Lung (tissue), 17 donors: ENCODE measurements at places on chromosomes 7 and 10. TPM values are rescaled to one million over a fixed set of nuclear protein-coding genes. Genes with fewer than 3 reads are reported as not detected.

Gene FAM180A
- total RNA-seq = 2.1 TPM

DNA sequence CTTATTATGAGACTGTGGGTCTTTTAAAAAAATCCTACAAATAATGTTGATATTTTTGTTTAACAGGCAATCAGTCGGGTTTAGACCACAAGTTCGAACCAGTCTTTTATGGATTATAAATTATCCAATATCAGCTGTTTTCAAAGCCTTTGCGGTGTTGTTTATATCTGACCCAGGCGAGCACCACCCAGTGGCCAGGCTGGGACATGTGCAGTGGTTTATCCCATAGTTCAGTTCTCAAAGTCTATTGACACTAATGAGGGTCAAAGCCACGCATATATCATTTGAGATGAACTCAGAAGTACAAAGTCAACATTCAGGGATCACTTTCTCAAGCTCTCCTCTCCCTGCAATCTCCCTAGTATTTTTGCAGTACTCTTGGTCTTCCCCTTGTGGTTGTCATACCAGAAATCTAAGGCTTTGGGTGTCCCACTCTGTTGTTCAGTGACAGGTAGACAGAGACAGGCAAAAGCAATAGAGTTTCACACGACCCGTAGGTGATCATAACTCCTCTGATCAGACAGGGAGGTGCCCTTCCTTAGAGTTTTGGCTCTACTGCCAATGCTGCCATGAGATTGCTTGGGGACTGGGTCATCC is 117.4 kb upstream of the POM121L12 start:
- no peaks in the 10 kb centered on the region for H3K4me1 ChIP-seq
- no peak overlapping the region for H3K4me3 ChIP-seq
- no peaks in the 10 kb centered on the region for H3K36me3 ChIP-seq
- H3K27ac ChIP-seq = no peak overlapping the region
- no peaks in the 10 kb centered on the region for H3K27me3 ChIP-seq

GRCh38 chr7:66571568-66571967 is 57.1 kb upstream of the KCTD7 start:
- H3K27me3 ChIP-seq = no peaks in the 10 kb centered on the region
- no peak for DNase-seq
- H3K36me3 ChIP-seq = peaks cover 25% of the 10 kb centered on the region
- no peak overlapping the region for H3K4me3 ChIP-seq

- H3K27ac ChIP-seq = no peak overlapping the region
- no peak overlapping the region for H3K4me3 ChIP-seq
- H3K4me1 ChIP-seq = peaks cover 18% of the 10 kb centered on the region
Measured at GRCh38 chr7:37352251-37352880, 96.3 kb downstream of the ELMO1 start.

DNA sequence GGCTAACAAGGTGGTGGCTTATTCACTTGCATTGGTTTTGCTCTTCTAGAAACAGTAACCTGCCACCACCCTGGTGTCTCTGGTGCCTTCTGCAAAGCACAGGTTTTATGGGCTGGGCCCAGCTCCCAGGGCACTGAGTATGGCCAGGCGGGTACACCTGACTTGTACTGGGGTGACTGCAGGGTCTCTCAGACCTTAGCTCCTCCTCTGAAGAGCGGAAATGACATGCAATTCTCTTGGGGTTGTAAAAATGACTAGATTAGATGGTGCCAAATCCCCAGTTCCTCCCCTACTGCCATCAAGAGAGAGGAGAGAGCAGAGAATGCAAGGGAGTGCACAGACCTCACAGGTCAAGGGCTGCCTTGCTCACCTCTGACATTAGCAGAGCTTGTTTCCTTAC is 14.7 kb downstream of the ESYT2 start:
- DNase-seq = no peak
- no peaks in the 10 kb centered on the region for H3K27me3 ChIP-seq
- H3K36me3 ChIP-seq = no peaks in the 10 kb centered on the region

DNA sequence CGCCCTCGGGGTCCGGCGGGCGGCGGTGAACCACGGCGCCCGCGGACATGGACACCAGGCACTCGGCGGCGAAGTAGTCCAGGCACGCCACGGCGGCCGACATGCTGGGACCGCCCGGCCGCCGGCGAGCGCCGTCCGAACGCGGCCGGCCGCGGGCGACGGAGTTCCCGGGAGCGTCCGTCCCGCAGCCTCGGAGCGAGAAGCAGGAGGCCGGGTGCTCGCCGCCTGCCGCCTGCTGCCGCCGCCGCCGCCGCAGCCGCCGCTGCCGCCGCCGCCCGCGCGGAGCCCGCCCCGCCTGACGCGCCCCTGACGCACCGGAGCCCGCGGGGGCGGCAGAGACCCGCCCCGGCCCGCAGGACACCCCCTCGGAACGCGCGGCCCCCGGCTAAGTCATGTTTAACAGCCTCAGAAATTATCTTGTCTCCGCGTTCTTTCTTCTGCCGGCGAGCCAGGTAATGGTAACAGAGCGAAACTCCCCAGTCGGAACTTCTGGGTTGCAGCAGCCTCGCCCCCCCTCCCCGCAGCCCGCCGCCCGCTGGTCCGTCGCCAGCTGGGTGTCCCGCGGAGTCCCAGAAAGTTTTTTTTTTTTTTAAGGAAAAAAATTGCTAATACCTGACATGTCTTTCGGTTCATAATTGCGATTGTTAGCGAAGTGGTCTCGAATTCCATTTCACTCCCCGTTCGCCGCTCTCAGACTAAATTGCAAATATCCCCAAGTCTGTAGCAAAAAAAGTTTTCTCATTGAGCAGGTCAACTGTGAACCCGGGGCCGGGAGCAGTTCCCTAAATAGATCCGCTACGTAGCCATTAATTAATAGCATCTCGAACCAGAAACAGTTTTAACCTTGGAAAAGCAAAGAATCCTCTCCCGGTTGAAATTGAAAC is at the start of gene KLF14:
TSS of gene KLF14 (minus strand) at position 277 of the 884 bp plus-strand sequence. CDS start at position 103, 174 bp downstream.
- H3K27ac ChIP-seq = no peak within 1 kb of the TSS
- peak; percentile 58 for DNase-seq
- peak within 1 kb of the TSS; percentile 42 for H3K4me3 ChIP-seq
- peaks cover 62% of the 10 kb centered on the region for H3K27me3 ChIP-seq
- H3K4me1 ChIP-seq = peaks cover 5% of the 10 kb centered on the region
- no peaks in the 10 kb centered on the region for H3K36me3 ChIP-seq

DNA sequence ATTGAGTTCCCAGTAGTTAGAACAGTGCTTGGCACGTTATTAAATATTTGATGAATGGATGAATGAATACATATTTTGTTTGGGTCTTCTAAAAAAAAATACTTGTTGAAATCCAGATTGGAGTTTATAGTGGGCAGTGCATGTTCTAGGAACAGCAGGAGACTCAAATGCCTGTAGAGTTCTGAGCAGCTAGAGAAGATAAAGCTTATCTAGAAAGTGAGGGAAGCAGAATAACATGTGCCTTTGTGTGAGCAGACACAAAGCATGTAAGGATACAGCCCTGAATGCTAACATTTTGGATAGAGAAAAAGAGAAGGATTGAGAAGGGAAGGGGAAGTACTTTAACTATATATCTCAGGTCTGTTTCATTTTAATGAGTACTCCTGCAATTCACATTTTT is 71.9 kb downstream of the SRI start:
- H3K4me3 ChIP-seq = no peak overlapping the region
- H3K4me1 ChIP-seq = no peaks in the 10 kb centered on the region
- no peak for DNase-seq
- no peaks in the 10 kb centered on the region for H3K36me3 ChIP-seq
- no peak overlapping the region for H3K27ac ChIP-seq

DNA sequence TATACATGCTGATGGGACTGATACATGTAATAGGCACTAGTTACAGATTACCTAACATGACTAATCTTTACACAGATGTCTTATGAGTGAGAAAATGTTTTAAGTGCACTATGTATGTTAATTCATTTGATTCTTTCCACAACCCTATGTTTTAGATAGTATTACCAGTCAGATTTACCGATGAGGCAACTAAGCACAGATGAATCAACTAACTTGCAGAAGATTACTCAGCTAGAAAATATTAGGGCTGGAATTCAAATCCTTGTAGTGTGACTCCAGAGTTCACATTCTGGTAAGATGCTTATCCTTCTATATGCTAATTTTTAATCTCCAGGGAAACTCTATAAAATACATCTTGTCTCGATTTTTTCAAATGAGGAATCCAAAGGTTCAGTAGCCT is 964.9 kb downstream of the REEP3 start:
- no peak for DNase-seq
- no peak overlapping the region for H3K27ac ChIP-seq
- no peaks in the 10 kb centered on the region for H3K36me3 ChIP-seq

DNA sequence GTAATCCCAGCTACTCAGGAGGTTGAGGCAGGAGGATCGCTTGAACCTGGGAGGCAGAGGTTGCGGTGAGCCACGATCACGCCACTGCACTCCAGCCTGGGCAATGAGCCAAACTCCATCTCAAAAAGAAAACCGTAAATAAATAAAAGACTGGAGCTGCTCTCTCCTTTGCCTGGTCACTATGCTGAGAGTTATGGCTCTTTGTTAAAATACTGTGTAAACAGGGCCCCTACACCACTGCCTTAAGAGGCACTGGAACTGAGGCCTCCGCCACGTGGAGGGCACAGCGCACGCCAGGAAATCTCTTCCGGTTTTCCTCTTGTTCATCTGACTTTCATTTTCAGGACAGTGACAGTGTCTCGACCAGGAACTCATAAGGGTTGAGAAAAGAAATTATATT is 123.3 kb downstream of the PAXIP1 start:
- H3K27ac ChIP-seq = no peak overlapping the region
- H3K36me3 ChIP-seq = no peaks in the 10 kb centered on the region
- H3K4me3 ChIP-seq = no peak overlapping the region

GRCh38 chr10:61810263-61810662 is 91.2 kb upstream of the ARID5B start:
- H3K27ac ChIP-seq = no peak overlapping the region
- no peaks in the 10 kb centered on the region for H3K4me1 ChIP-seq
- H3K27me3 ChIP-seq = no peaks in the 10 kb centered on the region

Gene SPDYE1
- 0.09 TPM for total RNA-seq

Gene TMEM139
- 26.9 TPM for total RNA-seq

Gene SPDYE2
- total RNA-seq = 0.34 TPM

Gene MEIG1
- total RNA-seq = 3.5 TPM

DNA sequence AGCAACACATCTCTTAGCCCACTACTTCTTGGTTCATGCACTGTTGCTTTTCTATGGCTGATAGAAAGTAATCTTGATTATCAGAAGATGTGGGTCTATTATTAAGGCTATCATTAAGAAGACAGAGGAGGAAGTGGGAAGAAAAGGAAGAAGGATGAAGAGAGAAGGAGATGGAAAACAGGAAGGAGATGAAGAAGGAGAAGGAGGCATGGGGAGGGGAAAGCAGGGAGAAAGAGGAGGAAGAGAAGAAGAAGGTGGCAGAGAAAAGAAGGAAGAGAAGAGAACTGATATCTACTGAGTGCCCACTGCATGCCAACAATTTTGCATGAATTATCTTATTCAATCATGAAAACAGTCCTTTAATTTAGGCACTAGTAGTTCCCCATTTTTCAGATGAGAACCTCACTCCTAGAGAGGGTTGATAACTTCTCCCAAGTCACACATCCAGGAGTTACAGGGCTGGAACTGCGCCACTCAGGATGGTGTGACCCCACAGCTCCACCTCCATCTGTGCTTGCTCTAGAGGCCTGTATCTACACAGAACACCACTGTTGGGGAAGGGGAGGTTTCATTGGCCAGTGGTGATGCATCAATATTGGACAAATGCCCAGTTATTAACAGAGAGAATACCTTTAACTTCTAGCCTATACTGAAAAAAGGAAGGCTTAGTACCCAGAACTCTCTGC is 147.4 kb downstream of the CXCL12 start:
- H3K27me3 ChIP-seq = no peaks in the 10 kb centered on the region
- H3K4me3 ChIP-seq = no peak overlapping the region
- no peak overlapping the region for H3K27ac ChIP-seq
- no peak for DNase-seq
- no peaks in the 10 kb centered on the region for H3K36me3 ChIP-seq

DNA sequence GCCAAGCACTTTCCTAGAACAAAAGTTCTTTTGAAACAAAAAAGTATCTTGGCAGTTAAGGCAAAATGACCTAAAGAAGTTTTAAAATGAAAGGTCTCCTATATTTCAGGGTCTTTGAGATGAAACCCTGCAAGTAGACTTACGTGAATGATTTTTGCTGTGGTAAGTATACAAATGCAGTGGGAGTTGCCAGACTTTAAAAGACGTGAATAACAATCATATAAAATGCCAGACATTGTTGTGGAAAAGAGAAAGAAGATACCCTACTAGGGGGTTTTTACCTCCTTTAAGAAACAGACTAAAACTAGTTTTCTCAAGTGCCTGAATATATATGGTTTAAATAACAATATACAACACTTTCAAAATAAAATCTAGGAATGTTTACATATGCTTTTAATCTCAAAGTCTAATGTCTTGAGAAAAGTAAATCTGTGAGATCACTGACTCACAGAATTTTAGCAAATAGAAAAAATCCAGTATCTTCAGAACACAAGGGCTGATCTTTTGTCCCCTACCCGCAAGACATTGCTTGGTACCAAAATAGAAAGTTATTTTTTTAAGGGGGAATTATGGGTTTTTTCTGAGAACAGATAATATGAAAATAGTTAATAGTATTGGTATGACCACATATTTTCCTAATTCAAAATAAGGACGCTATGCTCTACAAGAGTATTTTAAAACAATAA is 29.5 kb downstream of the LRRC17 start:
- H3K36me3 ChIP-seq = no peaks in the 10 kb centered on the region
- DNase-seq = no peak
- H3K4me1 ChIP-seq = peaks cover 3% of the 10 kb centered on the region
- no peak overlapping the region for H3K27ac ChIP-seq
- H3K27me3 ChIP-seq = no peaks in the 10 kb centered on the region

DNA sequence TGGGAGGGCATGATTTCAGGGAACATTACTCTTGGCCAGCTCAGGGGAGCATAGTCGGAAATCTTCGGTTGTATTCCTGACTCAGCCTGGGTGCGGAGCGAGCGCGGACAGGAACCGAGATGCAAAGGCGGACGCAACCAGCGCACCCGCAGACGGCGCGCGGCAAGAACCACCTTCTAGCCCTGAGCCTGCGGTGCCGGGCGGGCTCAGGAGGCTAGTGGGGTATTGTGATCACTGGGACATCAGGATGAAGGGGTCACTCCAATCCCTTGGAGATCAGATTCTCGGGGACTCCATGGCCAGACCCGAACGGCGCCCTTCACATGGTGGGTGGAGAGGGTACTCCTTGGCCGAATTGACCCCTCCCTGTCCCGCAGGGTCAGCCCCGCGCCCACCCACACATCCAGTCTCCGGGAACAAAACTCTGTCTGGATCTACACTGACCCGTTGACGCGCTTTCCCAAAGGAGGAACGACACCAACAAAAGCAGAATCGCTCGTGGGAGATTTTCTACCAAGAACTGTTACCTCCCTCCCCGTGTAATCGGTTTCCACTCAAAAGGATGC is 730.5 kb downstream of the ZWINT start:
- peak overlapping the region; percentile 17 for H3K4me3 ChIP-seq
- H3K27me3 ChIP-seq = peaks cover 29% of the 10 kb centered on the region
- no peak overlapping the region for H3K27ac ChIP-seq
- no peaks in the 10 kb centered on the region for H3K36me3 ChIP-seq
- peak; percentile 44 for DNase-seq

DNA sequence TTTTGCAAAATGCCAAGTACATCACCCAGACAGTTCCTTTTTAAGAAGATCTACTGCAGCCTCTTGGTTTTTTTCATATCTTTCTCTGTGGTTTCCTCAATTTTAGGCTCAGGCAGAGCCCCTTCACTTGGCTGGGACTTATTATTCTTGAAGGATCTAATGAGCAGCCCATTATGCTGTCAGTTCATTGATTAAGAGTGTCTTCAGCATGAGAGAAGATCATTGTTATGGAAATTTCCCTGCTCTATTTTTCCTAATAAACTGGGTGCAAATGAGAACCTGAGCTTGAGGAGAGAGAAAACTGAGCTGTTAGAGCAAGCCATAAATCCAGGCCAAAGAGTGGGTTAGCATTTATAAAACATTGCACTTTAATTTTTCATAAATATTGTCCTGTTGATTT is 146.5 kb downstream of the SEC23IP start:
- H3K27me3 ChIP-seq = no peaks in the 10 kb centered on the region
- no peak overlapping the region for H3K27ac ChIP-seq
- H3K4me1 ChIP-seq = no peaks in the 10 kb centered on the region
- H3K36me3 ChIP-seq = no peaks in the 10 kb centered on the region
- no peak overlapping the region for H3K4me3 ChIP-seq
- no peak for DNase-seq
